Renal pelvis (tissue), 12 donors: ENCODE measurements at places on chromosomes 1 and 21.

GRCh38 chr1:154474802-154475201 lies 27.2 kb upstream of the TDRD10 start:
- DNase-seq = no peak

GRCh38 chr1:30712583-30712982 lies 10.8 kb downstream of the MATN1 start:
- DNase-seq = no peak

DNA sequence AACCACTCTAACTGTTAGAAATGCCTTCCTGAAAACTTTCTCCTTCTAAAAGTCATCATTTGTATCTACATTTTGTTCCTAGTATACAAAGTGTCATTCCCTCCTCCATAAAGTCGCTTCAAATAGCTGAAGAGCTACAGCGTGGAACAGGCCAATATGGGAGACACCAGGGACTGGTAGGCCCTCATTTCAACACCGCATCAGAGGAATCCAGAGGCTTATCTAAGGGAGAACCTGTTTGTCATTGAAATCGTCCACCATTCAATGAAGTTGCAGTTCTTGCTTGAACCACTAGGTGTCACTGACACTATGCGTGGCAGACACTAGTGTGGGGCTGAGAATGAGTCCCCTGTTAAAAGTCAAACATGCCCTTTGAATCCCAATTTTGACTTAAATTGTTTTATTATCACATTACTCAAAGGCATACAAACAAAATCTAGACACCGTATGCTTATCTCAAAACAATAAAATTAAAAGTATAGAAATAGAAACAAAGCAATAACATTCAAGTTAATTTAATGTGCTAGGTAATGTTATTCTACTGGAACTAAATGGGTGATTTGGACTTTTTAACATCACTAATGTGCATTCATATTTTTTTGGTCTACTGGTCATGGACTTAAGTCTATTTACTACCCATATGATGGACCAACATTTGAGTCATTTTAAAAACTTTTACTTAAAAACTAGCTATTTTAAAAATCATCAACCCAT lies 182.3 kb downstream of the FCRL5 start:
- peak; percentile 26 for DNase-seq

DNA sequence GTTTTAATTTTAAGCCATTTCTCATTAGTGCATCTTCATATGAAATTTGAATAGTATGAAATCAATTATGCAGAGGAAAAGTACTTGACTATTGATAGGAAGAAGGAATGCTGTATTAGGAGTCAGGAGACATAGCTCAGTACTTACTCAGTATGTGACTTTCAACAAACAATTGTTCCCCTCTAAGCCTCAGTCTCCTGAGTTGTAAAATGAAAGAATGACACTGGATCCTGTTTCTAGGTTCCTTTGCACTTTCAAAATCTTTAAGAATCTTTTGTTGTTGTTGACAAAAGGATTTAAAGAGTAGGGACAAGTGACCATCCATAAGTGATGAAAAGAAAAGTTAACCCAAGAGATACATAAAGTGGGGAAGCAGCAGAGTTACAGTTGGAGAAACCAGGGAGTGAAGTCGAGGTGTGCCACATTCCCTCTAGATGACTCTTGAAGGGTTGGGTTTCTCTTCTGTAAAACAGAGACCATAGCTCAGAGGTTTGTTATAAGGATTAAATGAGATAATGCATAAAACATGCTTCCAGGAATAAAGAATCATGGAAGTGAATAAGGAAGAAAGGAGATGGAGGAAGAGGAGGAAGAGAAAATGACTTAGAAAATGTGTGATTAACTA lies 105.7 kb upstream of the KCNJ15 start:
- DNase-seq = no peak

DNA sequence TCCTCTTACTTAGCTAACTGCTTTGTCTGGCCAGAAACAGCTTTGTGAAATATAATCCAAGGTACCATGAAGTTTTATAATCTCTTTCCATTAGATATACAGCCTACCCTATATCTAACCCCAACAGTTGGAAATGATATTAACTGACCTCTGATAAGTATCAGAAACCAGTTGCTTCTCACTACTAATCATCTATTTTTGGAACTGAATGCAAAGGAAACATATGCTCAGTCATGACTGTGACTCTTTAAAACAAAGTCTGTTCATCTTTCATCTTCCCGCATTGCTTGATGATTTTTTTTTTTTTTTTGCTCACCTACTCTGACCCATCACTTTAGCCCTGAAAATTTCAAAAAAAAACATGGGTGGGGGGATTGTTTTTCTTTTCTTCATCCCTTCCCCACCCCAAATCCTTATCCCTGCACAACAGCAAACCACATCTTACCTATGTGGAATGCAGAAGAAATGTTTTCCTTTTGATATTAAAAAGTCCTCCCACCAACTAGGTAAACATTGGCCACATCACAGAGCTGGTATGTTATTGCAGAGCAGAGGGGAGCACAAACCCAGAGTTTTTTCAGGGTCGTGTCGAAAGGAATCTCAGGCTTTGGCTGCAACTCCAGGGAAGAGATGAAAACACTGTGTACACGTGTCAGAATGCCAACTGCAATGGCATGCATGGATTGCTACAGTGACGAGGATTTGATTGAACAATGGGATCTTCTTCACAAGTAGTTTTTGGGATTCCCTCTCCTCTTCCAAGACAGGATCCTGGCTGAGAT lies 137.3 kb downstream of the SLC30A10 start:
- DNase-seq = no peak
